ENCODE measurements at places on chromosomes 12 and 14.

DNA sequence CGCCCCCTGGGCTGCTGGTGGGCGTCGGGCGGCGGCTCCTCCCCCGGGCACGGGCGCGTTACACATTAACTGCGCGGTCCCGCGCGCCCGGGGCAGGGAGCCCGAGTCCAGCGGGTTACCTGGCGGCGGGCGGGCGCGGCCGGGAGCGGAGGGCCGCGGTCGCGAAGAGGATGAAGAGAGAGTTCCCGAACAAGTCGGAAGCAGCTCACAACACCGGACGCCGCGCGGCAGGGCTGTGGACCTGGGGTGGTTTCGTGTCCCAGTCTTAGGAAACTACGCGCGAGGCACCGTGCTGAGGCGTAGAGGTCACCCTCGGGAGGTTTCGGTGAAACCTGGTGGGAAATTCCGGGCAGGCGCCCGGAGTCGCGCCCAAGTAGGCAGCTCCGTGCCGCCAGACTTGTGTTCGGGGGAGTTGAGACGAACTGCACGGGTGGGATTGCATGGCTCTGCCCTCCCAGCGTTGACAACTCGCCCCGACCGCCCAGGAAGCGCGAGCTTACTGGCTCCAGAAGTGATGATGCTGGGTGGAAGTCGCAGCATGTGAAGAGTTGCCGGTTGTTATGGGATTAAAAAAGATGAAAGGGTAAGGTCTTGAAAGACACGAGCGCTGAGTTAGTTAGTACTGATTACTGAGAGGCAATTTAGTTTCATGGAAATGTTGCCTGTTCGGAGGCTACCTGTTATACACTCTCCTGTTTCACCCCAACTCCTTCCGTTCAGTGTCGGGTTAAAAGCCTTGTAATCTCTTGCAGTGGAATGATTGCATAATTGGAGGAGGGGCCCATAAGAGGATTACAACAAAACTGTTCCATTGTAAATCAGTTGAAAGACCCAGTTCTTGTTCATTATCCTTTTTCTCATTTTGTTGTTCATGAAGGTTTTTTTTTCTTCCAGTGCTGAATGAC is 879 bp downstream of the RAB3IP start:
- no peak for DNase-seq

GRCh38 chr14:73613419-73613963 is 1.2 kb downstream of the ACOT6 start:
- DNase-seq = no peak

- no peak for DNase-seq
Observed at GRCh38 chr12:94872971-94873733, 130.3 kb downstream of the NDUFA12 start.

GRCh38 chr12:53179687-53180219 is 769 bp upstream of the ZNF740 start:
- DNase-seq = no peak

DNA sequence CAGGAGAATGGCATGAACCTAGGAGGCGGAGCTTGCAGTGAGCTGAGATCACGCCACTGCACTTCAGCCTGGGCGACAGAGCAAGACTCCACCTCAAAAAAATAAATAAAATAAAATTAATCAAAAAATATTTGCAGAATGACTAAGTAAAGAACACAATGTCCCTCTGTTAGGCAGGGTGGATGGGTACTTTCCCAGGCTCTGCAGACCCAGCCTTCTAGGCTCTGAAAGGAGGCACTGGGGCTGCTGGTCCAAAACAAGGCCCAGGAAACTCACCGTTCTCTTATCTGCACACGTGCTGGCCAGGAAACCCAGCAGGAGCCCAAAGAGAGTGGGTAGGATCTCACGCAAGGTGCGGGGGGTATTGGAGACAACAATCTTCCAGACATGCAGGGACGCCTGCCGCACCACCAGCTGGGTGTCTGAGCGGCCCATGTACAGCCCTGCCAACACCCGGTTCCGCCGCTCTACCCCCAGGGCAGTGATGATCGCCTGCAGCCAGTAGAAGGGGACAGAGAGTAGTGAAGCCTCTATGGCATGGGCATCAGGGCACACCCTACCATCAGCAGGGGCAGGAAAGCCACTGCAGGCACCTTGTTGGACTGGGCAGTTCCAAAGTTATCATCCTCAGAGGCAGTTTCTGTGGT is 25.8 kb upstream of the RAB35 start:
- no peak for DNase-seq

DNA sequence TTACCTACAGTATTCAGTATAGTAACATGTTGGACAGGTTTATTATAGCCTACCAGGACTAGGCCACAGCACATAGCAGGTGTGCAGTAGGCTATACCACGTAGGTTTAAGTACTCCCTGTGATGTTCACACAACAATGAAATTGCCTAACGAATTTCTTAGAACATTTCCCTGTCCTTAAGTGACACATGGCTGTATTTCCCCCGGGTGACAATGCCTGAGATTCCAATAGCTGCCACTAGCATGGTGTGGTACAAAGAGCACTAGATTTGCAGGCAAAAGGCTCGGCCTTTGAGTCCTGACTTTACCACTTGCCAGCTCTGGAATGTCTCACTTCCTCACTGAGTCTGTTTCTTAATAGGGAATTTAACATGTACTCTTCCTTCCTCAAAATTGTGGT is 19.7 kb downstream of the PTPN21 start:
- no peak for DNase-seq

DNA sequence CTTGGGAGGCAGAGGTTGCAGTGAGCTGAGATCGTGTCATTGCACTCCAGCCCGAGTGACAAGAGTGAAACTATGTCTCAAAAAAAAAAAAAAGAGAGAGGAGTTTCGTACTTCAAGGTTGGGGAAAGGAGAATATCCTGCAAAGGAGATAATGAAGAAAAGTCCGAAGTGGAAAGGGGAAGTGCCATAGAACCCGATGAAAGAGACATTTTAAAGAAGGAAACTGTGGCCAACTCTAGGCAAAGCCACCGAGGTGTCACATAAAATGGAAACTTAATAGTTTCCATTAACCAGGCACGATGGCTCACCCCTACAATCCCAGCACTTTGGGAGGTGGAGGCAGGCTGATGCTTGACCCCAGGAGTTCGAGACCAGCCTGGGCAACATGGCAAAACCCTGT is 15.0 kb upstream of the LTBP2 start:
- no peak for DNase-seq

DNA sequence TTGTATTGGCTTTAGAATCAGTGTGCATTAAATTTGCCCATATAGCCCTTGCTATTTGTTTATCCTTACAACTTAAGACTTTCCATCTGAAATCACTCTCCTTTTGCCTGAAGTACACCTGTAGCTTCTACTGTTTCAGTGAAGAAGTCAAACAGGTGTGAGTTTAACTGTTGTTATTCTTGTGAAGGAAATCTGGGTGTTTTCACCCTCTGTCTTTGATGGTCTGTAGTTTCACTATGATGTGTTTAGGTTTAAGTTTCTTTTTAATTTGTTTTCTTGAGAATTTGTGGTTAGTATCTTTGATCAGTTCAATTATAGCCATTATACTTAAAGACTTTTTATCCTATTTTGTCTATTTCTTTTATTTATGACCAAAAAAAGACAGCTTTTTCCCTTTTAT is 68.9 kb upstream of the BBS10 start:
- DNase-seq = no peak

DNA sequence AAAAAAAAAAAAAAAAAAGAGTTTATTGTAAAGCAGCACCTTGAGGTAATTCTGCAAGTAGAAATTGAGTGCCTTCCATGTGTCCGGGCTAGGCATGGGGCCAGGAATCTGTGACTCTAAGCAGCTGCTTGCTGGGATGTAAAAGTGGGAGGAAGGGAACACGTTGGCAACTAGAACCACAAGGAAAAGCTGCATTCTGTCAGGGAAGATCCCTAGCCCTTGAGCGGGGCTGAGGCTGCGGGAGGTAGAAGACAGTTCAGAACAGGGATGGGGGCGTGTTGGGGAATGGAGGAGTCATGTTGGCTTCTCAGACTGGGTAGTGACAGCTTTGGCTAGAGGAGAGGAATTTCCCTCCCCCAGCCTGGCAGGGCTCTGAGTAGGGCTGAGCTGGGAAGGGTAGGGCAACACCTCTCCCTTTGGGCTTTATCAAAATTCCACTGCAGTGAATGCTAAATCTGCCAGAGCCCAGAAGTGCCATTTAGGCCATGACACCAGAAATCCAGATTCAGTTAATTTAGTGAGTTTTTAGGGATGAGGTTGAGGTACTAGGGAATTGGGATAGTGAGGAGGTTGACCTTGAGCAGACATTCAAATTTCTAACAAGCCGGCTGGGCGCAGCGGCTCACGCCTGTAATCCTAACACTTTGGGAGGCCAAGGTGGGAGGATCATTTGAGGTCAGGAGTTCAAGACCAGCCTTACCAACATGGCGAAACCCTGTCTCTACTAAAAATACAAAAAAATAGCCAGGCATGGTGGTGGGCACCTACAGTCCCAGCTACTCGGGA is 3.4 kb upstream of the TRAFD1 start:
- DNase-seq = peak; percentile 47

DNA sequence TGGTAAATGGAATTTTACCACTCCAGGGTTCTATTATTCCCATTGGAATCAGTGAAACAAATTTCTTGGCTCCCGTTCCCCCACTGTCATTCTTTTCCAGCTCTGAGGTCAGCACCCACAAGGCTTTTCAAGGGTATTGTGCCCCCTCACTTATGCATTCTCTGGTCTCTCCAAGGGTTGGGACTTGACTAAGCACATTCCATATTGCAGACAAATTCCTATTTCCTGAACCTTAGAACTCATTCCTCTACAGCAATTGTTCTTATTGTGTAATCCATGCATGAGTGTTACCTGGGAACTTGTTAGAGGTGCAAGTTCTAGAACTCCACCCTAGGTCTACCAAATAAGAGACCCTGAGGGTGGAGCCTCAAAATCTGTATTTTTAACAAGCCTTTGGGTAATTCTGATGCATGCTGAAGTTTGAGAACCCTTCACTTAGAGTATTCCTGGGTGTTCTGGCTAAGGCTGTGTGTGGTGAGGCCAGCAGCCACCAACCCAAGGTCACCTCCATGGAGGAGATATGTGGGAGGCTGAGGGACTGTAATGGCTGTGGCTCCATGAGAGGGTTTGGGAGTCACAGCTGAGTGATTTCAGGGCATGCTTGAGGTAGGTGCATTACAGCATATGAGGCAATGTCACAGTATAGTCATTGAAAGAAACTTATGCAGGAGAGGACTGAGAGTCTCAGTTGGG is 150.9 kb downstream of the TTC6 start:
- DNase-seq = no peak

- DNase-seq = no peak
Observed at GRCh38 chr14:32286602-32287001, 42.5 kb upstream of the AKAP6 start.

DNA sequence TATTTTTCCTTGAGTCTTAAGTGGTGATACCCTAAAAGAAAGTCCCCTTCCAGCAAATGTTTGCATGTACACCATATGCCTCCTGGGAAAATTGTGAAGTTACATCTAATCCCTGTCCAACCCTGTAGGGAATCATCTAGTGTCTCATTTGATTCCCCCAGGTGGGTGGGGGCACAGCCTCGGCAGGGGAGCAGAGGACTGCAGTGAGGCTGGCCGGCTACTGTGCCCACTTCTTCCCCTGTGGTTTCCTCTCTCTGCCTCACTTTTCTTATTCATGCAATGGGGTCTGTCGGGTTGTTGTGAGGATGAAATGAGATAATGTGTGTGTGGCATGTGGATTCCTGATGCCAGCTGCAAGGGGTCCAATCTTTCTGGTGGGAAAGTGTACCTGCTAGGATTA is 6.0 kb downstream of the PAPLN start:
- no peak for DNase-seq

DNA sequence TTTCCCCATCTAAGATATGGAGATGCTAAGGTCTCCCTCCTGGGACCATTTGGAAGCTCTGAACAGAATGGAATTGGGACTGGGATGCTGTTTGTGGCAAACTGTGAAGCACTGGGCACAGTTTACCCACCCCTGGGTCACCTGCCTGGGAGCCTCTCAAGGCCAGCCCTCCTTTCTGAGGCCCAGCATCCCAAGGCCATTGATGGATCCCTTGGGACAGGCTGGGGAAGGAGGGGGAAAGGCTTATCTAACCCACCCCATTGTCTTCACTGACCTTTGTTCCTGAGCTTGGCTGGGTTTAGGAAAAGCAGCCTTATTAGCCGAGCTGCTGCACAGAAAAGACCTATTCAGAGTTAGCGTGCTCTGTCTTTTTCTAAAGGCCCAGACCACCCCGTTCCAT is 5.2 kb downstream of the CCDC85C start:
- no peak for DNase-seq

DNA sequence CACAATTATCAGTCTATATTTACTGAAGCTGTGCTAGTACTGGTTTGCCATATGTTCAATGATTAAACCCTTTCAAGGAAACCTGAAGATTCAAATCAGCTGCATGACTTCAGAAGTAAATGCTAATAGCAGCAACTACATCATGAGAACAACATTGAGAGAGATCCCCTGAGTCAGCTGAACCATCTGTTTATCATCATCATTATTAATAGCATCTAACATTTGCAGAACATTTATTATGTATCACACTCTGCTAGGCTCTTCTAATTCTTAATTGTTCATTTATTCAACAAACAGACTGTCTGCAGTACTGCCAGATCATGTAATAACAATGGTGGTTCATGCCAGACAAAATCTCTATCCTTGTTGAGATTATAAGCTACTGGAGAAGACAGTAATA is 157.4 kb downstream of the KLHL28 start:
- DNase-seq = no peak

DNA sequence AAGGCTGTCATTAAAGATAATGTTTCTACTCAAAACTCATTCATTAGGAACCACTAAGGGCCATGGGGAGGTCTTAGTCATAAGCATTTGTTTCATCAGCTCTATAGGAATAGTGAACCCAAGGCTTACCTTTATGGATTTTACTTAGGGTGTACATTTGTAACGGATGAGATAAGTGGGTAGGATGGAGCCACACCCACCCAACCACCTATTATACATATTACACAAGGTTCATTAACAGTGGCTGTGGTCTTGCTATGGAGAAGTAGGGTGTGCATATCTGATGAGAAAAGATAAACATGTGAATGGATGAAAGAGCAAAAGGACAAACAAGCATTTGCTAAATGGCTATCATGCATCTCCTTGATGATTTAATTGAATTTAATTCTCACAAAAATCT is 39.6 kb upstream of the ITPR2 start:
- DNase-seq = no peak

GRCh38 chr12:117402363-117402762 is 40.9 kb upstream of the NOS1 start:
- DNase-seq = no peak

DNA sequence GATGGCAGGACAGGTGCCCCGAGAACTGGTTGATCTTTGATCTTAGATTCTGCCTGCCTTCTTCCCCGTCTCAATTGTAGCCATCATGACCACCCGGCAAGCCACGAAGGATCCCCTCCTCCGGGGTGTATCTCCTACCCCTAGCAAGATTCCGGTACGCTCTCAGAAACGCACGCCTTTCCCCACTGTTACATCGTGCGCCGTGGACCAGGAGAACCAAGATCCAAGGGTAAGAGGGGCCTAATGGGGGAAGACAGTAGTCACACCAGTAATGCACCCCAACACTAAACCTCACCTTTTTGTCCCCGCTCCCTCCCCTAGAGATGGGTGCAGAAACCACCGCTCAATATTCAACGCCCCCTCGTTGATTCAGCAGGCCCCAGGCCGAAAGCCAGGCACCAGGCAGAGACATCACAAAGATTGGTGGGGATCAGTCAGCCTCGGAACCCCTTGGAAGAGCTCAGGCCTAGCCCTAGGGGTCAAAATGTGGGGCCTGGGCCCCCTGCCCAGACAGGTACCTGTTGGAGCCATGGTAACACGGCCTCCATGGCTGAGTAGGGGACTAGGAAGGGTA is 556 bp downstream of the TROAP start:
- DNase-seq = no peak

- no peak for DNase-seq
Observed at GRCh38 chr12:126974779-126975178, 1292.2 kb upstream of the TMEM132C start.

GRCh38 chr12:68370006-68370590 is 37.9 kb upstream of the MDM1 start:
- no peak for DNase-seq

All from fibroblast of skin of left quadriceps (primary cell).